ENCODE measurements at places on chromosomes 2 and 18.

DNA sequence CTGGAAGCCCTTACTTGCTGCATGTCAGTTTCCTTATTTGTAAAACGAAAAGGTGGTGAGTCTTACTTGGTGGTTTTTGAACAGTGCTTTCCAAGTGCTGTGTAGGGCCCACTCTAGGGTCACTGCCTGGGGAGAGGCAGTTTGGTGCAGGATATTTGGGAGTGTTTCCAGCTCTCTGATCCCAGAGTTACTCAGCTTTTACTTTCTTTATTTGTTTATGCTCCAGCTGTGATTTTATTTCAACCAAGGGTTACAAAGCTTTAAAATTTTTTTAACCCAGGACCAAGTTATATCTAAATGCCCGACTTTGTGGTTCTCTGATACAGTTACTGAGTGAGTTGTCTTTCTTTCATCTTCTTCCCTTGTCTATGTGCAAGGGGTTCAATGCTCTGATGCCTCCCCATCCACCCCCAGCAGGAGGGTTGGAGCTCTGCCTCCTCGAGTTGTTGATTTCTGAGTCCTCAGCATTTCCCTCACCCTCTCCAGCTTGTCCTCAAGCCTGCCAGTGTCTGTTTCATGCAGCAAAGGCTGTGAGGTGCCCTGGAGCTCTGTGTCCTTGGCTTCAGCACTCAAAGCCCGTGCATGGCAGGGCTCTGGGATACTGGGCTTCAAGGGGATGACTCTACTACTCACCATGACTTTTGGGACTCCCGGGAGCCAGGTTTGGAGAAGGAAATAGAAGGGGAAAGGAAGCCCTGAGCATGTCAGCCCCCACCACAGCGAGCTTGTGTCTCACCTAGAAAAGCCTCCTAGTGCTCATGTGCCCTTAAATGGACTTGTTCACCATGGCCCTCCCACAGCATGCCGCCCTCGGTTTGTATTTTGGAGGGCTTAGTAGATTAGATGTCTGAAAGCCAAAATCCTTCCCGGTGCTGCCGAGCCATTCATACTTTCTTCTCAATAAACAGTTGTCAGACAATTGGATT lies 236.8 kb downstream of the SETBP1 start:
- DNase-seq, result no peak

- no peak for DNase-seq
These were observed 524 bp upstream of the KLHL14 start for GRCh38 chr18:32773382-32773712.

DNA sequence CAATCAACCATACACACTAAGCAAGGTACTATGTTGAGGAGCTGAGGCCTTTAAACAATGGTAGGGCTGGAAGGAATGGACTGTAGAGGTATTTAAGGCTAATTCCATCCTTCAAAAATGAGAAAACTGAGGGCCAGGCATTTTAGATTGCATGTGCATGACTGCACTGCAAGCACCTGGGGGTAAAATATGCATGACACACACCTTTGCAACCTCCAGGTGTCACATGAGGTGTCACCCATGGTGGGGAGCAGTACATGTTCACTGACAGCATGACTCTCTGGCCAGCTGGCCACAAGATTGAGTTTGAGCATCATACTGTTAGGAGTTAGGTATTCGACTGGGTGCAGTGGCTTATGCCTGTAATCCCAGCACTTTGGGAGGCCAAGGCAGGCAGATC lies 182.8 kb downstream of the ZBTB7C start:
- no peak for DNase-seq

- DNase-seq, result no peak
These were observed 322.6 kb downstream of the AFF3 start for GRCh38 chr2:99819766-99820165.

GRCh38 chr2:119864318-119864717 lies 104.6 kb downstream of the PTPN4 start:
- DNase-seq, result no peak

DNA sequence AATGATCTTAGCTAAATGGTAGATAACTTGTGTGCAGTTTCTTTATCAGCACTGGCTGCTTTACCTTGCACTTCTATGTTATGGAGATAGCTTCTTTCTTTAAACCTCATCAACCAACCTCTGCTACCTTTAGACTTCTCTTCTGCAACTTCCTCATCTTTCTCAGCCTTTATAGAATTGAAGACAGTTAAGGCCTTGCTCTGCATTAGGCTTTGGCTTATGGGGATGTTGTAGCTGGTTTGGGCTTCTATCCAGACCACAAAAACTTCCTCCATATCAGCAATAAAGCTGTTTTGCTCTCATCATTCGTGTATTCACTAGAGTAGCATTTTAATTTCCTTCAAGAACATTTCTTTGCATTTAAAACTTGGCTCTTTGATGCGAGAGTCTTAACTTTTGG lies 123.7 kb downstream of the PIK3C3 start:
- no peak for DNase-seq

- no peak for DNase-seq
These were observed 49.7 kb downstream of the RIF1 start for GRCh38 chr2:151459358-151459757.

GRCh38 chr2:216233281-216233995 lies 124.3 kb downstream of the XRCC5 start:
- no peak for DNase-seq

- DNase-seq, result no peak
These were observed 49.3 kb upstream of the AP1S3 start for GRCh38 chr2:223886726-223887125.

- DNase-seq, result no peak
These were observed 135.7 kb upstream of the NFATC1 start for GRCh38 chr18:79260023-79260422.

- no peak for DNase-seq
These were observed 4.5 kb downstream of the KIF3C start for GRCh38 chr2:25977768-25978167.

GRCh38 chr18:22789052-22789451 lies 144.1 kb upstream of the RBBP8 start:
- DNase-seq, result no peak

GRCh38 chr2:35114765-35115164 lies 1240.8 kb upstream of the CRIM1 start:
- DNase-seq, result no peak

GRCh38 chr2:178796079-178796677 lies 11.0 kb downstream of the TTN start:
- DNase-seq, result no peak

- peak; percentile 16 for DNase-seq
These were observed 756 bp downstream of the ABI2 start for GRCh38 chr2:203328760-203329540.

- DNase-seq, result no peak
These were observed 908.2 kb downstream of the TSN start for GRCh38 chr2:122663620-122664019.

DNA sequence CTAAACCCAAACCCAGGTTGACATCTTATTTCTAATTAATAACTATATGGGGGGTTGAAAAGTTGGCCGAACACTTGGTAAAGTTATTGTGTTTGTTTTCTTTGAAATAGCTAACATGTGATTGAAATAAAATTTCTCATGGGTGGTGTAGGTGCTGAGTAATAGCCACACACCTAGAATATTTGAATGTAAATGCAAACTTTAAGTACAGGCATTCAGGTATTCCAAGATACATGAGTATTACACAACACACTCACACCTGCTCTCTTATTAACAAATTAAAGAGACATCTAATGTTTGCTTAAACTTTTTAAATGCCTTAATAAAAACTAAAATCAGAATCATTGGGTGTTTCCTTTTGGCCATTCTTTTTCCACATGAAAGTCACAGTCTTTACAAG lies 165.5 kb downstream of the EHBP1 start:
- DNase-seq, result no peak

DNA sequence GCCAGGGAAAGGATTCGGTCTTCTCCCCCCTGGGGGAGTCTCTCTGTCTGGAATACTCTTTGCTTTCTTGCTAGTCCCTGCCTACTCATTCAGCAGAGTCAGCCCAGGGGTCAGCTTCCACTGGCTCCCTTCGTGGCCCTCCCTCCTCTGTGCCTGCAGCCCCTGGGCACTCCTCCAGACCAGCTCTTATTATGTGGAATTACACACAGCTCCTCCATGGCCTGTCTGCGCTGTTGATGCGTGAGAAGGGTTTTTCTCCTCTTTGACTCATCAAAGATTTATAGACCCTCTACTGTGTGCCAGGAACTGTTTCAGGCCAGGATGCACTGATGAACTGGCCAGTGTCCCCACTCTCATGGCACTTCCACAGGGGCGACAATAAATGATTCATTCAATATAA lies 44.4 kb downstream of the ST8SIA5 start:
- peak; percentile 52 for DNase-seq
